ENCODE measurements at places on chromosomes 3 and 15.
A peak's percentile ranks its signal among the peaks of the same experiment; 100 is the strongest.

GRCh38 chr15:91199511-91199910, 99.5 kb downstream of the SV2B start:
- H3K27ac ChIP-seq = no peak overlapping the region
- no peaks in the 10 kb centered on the region for H3K4me1 ChIP-seq
- H3K36me3 ChIP-seq = no peaks in the 10 kb centered on the region
- no peak for DNase-seq
- peaks cover 71% of the 10 kb centered on the region for H3K27me3 ChIP-seq

DNA sequence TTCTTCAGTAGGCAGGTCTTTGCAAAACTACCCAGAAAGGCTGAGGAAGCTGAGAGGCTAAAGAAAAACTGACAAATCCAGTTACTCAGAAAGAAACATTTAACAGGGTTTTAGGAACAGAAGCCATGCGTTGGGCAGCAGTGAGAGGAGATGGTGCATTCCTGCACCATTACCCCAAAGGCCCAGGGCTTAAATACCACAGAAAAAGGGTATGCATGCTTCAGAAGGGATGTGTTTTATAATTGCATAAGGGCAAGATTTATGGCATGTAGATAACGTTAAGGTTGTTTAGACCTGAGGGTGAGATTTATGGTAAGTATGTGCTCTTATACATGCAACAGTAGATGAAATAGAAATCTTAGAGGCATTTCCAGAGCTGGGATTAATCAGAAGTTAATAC, 10.0 kb downstream of the C3orf52 start:
- no peak overlapping the region for H3K4me3 ChIP-seq
- peaks cover 12% of the 10 kb centered on the region for H3K36me3 ChIP-seq
- H3K4me1 ChIP-seq = peaks cover 47% of the 10 kb centered on the region
- H3K27ac ChIP-seq = peak overlapping the region; percentile 75
- H3K27me3 ChIP-seq = no peaks in the 10 kb centered on the region
- no peak for DNase-seq

DNA sequence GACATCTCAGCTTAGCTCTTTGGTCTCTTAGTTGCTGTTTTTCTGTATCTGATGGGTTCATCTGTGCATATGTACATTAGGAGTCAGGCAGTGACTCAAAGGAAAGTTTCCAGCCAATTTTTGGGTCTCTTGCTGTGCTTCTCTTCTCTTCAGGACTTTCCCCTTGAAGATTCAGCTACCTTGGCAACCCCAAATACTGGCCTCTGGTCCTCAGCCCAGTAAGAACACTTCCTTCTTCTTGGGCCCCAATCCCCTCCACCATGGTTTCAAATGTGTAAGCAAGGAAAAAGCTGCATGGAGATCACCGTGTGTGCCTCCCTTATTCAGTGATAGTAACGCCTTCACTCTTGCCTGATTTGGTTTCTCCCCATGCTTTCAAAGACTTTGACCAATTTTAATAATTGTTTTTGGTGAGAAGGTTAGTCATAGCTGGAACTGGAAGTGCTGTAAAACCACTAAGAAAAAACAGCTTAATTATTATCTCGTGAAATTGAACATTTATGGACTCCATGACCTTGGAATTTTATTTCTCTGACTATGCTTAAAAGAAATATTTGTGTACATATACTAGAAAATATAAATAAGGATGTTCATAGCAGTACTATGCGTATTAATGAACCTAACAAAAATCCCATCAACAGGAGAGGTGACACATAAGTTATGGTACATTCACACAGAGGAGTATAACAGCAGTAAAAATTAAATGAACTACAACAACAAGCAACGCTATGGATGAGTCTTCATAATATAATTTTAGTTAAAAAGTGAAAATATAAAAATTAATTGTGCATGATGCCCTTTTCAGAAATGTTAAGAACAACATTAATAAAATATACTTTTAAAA, 125.3 kb upstream of the BCL6 start:
- H3K27me3 ChIP-seq = no peaks in the 10 kb centered on the region
- no peaks in the 10 kb centered on the region for H3K36me3 ChIP-seq
- no peak overlapping the region for H3K27ac ChIP-seq
- DNase-seq = no peak
- H3K4me3 ChIP-seq = no peak overlapping the region

DNA sequence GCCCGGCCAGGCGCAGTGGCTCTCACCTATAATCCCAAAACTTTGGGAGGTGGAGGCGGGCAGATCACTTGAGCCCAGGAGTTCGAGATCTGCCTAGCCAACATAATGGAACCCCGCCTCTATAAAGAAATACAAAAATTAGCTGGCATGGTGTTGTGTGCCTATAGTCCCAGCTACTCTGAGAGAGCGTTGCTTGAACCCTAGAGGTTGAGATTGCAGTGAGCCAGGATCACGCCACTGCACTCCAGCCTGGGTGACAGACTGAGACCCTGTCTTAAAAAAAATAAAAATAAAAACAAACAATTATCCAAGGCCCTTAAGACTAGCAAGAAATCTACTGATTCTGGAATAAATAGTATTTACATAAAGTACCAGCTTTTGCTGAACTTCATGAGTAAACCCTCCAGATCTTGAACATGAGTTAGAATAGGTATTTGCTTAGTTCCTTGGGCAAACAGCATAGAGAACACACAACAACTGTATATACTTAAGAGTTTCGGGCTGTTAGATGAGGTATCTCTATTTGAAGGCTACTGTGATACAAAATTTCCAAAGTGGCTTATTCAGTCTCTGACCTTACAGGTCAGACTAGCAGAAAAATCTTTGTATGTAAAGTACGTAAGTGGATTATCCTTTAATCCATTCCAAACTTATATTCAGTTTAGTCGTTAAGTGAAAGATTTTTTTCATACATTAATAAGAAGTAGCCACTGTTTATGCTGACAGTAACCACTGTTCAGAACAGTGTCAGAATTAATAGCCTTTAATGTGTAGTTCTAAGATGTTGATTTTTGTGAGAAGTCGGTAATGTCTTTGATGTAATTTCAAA, 171.1 kb upstream of the CGNL1 start:
- no peak for DNase-seq
- H3K27me3 ChIP-seq = no peaks in the 10 kb centered on the region
- H3K27ac ChIP-seq = no peak overlapping the region
- no peak overlapping the region for H3K4me3 ChIP-seq

GRCh38 chr3:52792413-52792812, 2.2 kb upstream of the ITIH3 start:
- H3K4me1 ChIP-seq = no peaks in the 10 kb centered on the region
- no peaks in the 10 kb centered on the region for H3K27me3 ChIP-seq
- no peaks in the 10 kb centered on the region for H3K36me3 ChIP-seq
- no peak overlapping the region for H3K27ac ChIP-seq

GRCh38 chr3:47288966-47289910, 6.5 kb downstream of the KLHL18 start:
- peaks cover 36% of the 10 kb centered on the region for H3K36me3 ChIP-seq
- DNase-seq = peak; percentile 34
- no peak overlapping the region for H3K27ac ChIP-seq
- no peaks in the 10 kb centered on the region for H3K27me3 ChIP-seq

DNA sequence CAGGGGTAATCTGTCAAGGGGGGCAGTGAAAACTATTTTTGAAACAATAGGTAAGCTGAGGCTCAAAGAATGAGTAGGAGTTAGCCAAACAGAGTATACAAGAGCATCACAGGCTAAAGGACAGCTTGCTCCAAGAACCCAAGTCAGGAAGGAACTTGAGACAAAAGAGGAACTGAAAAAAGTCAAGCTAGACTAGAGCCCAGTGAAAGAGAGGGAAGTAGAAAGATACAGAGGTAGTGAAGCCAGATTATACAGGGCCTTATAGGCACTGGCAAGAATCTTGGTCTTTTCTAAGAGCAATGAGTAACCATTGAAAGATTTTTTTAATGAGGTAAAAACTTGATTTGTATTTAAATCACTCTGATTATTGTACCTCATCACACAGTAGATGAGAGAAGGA, 69.9 kb downstream of the FILIP1L start:
- no peaks in the 10 kb centered on the region for H3K27me3 ChIP-seq
- no peak overlapping the region for H3K4me3 ChIP-seq
- DNase-seq = no peak

DNA sequence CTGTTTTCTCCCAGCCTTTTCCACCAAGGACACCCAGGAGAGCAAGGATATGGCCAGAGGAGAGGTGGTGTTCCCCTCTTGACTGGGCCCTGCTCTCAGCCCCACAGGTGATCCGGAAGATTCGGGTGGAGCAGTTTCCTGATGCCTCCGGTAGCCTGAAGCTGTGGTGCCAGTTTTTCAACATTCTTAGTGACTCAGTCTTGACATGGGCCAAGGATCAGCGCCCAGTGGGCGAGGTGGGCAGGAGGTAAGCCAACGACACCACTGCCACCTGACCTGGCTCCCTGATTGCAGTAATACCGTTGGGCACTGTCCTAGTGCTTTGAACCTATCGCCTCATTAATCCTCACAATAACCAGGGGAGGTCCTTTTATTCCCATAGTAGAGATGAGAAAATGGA, 25.3 kb upstream of the SLC28A1 start:
- peak; percentile 98 for DNase-seq
- H3K36me3 ChIP-seq = no peaks in the 10 kb centered on the region
- peaks cover 47% of the 10 kb centered on the region for H3K4me1 ChIP-seq
- H3K27ac ChIP-seq = peak overlapping the region; percentile 89
- H3K4me3 ChIP-seq = peak overlapping the region; percentile 26

GRCh38 chr15:51494411-51495314, 127.9 kb downstream of the DMXL2 start:
- H3K27ac ChIP-seq = peak overlapping the region; percentile 42
- H3K36me3 ChIP-seq = no peaks in the 10 kb centered on the region
- no peaks in the 10 kb centered on the region for H3K27me3 ChIP-seq
- H3K4me3 ChIP-seq = peak overlapping the region; percentile 7
- peak; percentile 68 for DNase-seq
- peaks cover 19% of the 10 kb centered on the region for H3K4me1 ChIP-seq

- no peak overlapping the region for H3K4me3 ChIP-seq
- H3K4me1 ChIP-seq = peaks cover 15% of the 10 kb centered on the region
- no peaks in the 10 kb centered on the region for H3K27me3 ChIP-seq
- DNase-seq = no peak
- H3K27ac ChIP-seq = no peak overlapping the region
Measured at GRCh38 chr3:157176934-157177333, 17.0 kb upstream of the CCNL1 start.

GRCh38 chr3:110881069-110881468, 190.5 kb upstream of the NECTIN3 start:
- no peak overlapping the region for H3K27ac ChIP-seq
- H3K4me3 ChIP-seq = no peak overlapping the region
- H3K4me1 ChIP-seq = peaks cover 4% of the 10 kb centered on the region
- peak; percentile 64 for DNase-seq
- no peaks in the 10 kb centered on the region for H3K27me3 ChIP-seq

- no peaks in the 10 kb centered on the region for H3K36me3 ChIP-seq
- 0 out of 2 replicates have a peak, but pooled peaks cover 22% of the 10 kb centered on the region for H3K27me3 ChIP-seq
- no peak overlapping the region for H3K4me3 ChIP-seq
- DNase-seq = peak; percentile 67
- no peaks in the 10 kb centered on the region for H3K4me1 ChIP-seq
Measured at GRCh38 chr3:10950476-10951294, 41.9 kb upstream of the SLC6A1 start.

DNA sequence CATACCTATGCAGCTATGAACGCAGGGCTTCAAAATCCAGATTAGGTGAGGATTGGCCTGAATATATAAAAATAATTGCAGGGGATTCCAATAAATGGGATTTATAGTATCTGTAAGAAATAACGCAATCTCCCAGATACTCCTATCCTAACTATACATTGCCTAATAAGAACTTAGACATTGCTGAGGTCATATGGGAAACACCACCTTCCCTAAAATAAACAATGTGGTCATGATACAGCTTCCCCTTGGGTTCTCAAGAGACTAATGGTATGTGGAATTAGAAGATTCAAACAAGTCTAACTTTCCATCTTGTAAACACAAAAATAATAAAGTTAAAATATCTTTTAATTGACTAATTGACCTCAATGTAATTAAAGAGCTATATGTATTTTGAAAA, 28.2 kb downstream of the UBE3A start:
- DNase-seq = no peak
- H3K4me1 ChIP-seq = peaks cover under 1% of the 10 kb centered on the region
- no peaks in the 10 kb centered on the region for H3K27me3 ChIP-seq

All from PC-3 (cell line).